ENCODE measurements at places on chromosomes 1 and 21.

DNA sequence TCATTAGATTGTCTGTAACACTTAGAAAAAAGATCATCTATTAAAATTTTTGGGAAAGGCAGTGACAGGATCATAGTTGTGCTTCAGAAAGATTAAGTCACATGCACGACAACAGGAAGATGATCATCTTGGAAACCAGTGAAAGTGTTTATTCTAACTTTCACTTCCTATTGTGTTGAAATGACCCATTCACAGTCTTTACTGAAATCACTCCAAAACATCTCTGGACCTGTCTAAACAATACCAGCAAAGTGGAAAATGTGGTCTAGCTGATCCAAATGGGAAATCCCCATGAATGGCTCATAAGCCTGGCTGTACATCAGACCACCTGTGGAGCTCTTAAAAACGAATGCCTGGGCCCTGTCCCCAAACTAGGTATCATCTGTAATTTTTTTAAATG, 111.1 kb upstream of the ETV3 start:
- DNase-seq, result no peak

DNA sequence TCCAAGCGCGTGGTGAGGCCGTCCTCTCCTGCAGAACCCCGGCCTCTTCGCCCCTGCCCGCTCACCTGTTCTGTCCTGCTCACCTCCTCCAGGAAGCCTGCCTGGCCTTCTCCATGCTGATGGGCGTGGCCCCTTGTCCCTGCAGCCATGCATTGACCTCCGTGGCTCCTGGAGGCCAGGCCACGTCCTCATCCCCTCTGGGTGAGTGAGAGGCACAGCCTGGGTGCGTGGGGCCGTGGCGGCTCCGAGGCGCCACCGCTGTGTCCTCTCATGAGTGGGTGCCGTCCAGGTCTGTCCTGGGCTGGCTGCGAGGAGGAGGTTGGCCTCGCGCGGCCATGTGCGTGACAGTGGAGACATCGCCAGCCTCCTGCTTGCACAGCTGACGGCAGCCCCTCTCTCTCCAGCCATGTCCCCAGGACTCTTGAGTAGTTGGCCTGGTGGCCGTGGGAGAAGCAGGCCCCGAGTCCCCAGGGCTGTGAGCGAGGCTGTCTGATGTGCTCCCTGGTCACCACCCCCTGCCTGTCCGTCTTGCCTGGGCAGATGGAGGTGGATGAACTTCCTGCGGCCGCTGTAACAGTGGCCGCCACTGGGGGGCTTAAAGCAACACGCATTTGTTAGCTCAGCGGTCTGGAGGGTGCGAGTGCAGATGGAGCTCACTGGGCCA, 58.1 kb downstream of the PRKCZ start:
- DNase-seq, result peak; percentile 29

DNA sequence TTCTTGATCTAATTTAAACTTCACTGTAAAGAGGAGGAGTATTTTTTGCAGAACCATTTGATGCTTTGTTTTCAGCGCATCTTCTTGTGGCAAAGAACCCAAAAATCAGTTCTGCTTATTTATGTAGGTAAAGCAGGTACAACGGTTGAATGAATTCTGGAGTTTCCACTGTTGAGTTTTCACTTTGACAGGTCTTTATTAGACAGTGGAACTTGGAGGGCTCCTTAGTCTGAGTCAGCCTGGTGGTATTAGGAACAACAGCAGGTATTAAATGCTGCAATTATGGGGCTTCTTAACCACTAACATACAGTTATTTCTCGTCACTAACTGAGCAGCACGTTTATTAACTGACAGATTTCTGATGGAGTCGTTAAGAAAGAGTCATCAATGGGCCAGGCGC, 1.2 kb downstream of the LRIG2 start:
- DNase-seq, result no peak

- no peak for DNase-seq
Observed at GRCh38 chr21:32813265-32813903, 41.8 kb upstream of the PAXBP1 start.

GRCh38 chr21:17539323-17539722, 26.5 kb downstream of the CXADR start:
- no peak for DNase-seq

- no peak for DNase-seq
Observed at GRCh38 chr1:216702170-216702569, 21.1 kb downstream of the ESRRG start.

DNA sequence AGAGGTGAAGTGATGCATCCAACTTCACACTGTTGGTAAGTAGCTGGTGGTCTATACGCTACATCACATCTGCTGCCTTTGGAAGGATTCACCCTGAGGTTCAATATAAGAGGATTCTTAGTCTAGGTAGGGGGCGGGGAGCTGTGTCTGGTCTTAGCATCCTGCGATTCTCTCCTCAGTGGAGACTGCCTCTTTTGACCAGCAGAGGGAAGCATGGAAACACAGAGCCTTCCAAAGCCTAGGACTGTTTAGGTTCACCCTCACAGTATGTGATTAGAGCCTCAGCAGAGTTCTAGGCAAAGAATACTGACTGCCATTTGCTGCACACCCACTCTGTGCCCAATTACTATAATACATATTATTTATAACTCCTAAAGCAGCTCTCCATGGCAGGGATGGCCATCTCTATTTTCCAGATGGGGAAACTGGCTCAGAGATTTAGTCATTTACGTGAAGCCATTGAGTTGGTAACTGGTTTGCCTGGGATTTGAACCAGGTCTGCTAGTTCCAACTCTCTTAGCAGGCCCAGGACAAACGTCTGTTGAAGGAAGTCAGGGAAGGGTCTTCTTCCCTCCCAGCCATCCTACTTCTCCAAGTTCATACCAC, 28.9 kb upstream of the EFCAB14 start:
- peak; percentile 23 for DNase-seq

DNA sequence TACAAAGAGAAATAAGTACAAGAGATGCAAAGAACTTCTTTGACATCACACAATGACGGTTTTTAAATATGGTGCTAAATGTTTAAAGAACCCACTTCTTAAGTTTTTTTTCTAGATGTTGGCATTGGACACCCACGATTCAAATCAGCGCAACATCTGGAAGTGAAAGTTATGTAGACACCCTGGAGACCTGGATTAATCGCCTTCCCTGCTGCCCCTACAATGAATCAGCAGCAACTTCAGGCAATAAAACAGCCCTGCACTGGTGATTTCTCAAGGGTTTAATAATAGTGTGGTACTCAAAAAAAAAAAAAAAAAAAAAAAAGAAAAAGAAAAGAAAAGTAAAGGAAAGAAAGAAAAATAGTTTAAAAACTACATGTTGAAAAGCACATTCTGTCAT, 248.3 kb downstream of the NUF2 start:
- no peak for DNase-seq

- DNase-seq, result no peak
Observed at GRCh38 chr21:42431196-42431595, 27.5 kb downstream of the UBASH3A start.

GRCh38 chr1:238953448-238954010, 432.8 kb upstream of the CHRM3 start:
- no peak for DNase-seq

GRCh38 chr1:195604287-195604686, 1004.0 kb downstream of the KCNT2 start:
- DNase-seq, result no peak

- no peak for DNase-seq
Observed at GRCh38 chr1:91402023-91402422, 2.6 kb downstream of the HFM1 start.

GRCh38 chr1:203558064-203558760, 64.3 kb downstream of the OPTC start:
- peak; percentile 9 for DNase-seq

DNA sequence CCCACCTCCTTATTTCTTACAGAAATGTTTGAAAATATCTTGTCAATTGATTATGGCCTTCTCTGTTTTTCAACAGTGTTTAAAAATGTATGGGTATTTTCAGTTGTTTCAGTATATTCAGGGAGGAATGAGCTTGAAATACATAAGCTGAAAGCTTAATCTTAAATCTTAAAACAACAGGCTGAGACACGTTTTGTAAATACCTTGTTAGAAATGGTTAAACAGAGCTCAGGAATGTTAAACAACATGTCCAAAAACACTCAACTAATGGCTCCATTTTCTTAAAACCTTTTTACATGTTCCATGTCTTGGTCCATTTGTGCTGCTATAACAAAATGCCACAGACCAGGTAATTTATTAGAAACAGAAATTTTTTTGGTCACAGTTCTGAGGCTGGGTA, 953.8 kb upstream of the ADGRL2 start:
- DNase-seq, result no peak

DNA sequence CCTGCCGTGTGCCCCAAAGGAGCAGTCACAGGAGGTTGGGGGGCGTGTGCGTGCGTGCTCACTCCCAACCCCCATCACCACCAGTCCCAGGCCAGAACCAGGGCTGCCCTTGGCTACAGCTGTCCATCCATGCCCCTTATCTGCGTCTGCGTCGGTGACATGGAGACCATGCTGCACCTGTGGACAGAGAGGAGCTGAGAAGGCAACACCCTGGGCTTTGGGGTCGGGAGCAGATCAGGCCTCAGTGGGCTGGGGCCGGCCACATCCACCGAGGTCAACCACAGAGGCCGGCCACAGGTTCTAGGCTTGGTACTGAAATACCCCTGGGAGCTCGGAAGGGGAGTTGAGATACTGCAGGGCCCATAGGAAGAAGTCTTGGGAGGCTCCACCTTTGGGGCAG, 23.5 kb downstream of the COL6A1 start:
- DNase-seq, result peak; percentile 2

DNA sequence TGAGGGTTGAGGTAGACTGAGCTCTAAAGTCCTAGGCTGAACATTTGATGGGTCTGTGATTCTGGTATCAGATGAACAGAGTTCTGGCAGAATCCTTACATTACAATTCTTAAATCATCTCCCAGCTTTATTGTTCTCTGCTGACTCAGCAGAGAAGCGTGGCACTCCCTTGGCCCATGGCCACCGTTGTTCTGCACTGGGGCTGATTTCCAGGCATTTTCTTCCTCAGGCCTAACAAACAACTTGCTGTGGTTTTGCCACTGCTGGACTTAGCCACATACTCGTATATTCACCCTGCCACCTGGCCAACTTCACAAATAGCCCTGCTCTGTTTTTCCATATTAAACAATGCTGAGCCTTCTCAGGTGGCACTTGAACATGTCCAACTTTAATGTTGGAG, 223.2 kb downstream of the TNR start:
- no peak for DNase-seq

DNA sequence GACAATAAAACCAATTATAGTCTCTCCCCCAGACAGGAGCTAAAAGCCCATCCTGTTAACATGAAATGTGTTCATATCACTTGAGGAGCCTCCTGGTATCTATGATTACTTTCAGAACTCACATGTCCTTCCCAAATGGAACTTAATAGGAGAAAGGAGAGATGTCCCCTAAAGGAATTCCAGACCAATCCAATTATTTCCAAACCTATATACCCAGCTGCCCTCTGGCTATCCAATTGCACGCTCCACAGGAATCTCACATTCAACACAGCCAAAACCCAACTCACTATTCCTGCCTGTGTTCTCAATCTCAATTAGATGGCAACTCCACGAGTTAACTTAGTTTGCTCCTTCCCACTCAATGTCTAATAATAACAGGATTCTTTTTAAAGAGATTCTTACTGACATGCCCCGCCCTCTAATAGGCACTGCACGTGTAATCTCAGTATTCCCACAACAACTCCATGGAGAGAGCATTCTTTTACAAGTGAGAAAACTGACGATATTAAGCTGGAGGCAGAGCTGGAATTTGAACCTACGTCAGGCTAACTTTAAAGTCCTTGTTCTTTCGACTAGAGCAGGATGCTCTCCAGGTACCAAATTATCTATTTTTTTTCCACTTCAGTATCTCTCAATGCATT, 59.1 kb upstream of the SEC16B start:
- no peak for DNase-seq

- peak; percentile 43 for DNase-seq
Observed at GRCh38 chr1:228004331-228004855, 2.4 kb upstream of the WNT3A start.

- no peak for DNase-seq
Observed at GRCh38 chr1:42002220-42002619, 83.5 kb upstream of the HIVEP3 start.

DNA sequence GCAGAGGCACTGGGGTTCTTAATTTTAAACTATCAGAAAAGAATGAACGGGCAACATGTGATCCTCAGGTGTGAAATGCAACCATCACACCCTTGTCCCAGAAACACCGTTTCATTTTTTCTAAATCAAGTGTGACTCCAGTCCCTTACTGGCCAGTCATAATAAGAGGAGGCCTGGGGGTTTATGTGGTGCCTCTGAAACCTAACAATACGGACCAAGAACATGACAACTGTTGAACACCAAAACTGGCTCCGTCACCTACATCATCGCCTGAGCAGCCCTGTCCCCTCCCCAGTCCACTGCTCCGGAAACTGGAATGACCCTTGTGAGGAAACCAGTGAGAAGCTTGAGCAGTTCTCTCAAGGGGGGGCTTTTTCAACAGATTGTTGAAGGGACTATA, 55.9 kb upstream of the KIF26B start:
- DNase-seq, result no peak

DNA sequence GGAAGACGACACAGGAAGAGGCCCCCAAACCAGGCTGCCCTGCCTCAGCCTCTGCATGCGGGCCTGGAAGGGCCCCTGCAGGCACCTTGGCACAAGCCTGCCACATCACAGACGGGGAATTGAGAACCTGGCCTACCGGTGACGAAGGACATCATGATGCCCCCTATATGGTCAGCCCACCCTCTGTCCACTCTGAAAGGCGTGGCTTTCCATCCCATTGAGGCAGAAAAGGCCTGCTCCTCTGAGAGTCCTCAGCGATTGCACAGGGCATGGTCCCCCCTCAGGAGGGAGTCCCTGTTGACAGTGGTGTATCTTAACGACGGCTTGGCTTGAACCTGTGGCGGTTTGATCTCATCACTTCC, 11.4 kb downstream of the KRTAP10-1 start:
- no peak for DNase-seq

- no peak for DNase-seq
Observed at GRCh38 chr1:175708787-175709186, 34.6 kb downstream of the TNR start.

GRCh38 chr1:15407580-15407979, 2.1 kb upstream of the EFHD2 start:
- DNase-seq, result no peak

DNA sequence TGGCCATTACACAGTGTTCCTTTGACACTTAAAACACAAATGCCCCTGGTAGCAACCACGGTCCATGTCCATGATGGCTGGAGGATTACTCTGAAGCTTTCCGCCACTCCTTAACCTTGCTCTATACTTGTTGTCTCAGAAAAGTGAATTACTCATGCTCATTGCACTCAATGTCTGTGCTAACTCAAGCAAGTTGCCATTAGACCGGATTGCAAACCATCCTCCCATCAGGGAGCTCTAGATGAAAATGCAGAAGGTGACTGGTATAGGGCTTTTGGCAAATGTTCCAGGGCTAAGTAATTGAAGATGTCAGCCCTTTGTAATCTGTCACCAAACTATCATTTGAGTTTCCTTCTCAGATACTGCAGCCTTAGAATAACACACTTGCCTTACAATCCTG, 1288.3 kb upstream of the B3GALT2 start:
- no peak for DNase-seq

GRCh38 chr1:230677200-230677599, 34.9 kb downstream of the COG2 start:
- DNase-seq, result no peak

All from activated CD4-positive, alpha-beta T cell treated with anti-CD3 and anti-CD28 coated beads for 36 hours (primary cell).